Bone marrow (tissue), 2 donors: ENCODE measurements at places on chromosomes 1 and 21.
A peak's percentile ranks its signal among the peaks of the same experiment; 100 is the strongest.

DNA sequence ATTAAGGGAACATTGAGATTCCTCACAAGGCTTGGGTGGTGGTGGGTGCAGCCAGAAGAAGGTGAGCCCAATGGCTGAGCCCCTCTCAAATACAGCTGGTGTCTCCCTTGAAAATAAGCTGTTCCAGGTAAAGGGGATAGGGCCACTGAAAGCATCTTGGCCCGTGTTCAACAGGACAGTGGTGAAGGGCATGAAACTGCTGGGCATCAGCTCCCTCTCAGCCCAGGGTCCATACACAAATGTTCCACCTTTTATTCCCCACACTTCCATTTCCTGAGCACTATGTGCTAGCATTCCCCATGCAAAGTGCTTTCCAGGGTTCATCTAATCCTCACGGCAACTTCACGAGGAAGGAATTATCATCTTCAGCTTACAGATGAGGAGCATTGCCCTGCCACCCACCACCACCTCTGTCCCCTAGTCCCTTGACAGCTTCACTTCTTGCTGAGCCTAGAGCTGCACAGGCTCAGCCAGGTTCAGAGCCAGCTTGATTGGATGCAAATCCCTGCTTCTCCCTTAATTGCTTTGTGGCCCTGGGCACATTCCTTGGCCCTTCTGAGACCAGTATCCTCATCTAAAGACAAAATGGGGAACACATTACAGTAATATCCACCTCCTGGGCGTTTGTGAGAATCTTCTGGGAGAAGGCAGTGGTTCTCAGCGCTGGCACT, 9.6 kb downstream of the TAGLN2 start:
- no peak for DNase-seq

DNA sequence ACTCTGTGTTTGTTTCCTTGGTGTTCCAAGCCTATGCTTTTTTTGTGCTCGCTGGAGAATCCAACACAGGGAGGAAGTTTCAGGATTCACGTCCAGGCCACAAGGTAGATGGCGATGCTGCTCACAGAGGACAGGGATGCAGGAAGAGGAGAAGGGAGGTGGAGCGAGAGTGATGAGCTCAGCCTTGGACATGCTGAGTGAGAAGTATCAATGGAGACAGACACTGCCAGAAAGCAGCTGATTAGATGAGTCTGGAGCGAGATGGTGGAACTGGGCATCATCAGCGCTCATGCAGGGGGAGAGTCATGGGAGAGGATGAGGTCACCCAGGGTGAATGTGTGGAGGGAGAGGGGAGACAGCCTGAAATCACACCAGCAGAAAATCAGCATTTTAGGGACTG, 110.0 kb downstream of the GLUL start:
- DNase-seq, result no peak

DNA sequence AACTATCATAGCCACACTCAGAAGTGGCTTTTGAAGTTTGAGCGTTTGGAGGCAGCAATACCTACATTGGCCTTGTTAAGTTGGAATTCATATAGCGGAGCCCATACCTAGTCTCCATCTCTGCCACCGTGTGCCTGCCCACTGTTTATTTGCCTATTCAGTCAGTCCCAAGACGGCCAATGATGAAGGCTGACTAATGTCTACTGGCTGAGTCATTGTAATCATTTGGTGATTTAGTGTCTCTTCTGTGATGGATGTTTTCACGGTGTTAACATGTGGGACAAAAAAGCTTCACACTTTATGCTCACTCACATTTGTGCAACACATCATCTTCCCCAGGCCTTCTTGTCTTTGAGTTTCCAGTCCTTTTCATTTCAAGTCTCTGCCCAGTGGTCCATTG, 92.6 kb upstream of the PBX1 start:
- no peak for DNase-seq

- DNase-seq, result no peak
Measured at GRCh38 chr1:210291786-210292230, 36.9 kb upstream of the HHAT start.

- DNase-seq, result no peak
Measured at GRCh38 chr1:84581648-84582047, 7.4 kb upstream of the CTBS start.

GRCh38 chr1:204404629-204405028, 7.0 kb downstream of the PPP1R15B start:
- no peak for DNase-seq

- DNase-seq, result no peak
Measured at GRCh38 chr1:198878566-198878965, 239.7 kb downstream of the PTPRC start.

DNA sequence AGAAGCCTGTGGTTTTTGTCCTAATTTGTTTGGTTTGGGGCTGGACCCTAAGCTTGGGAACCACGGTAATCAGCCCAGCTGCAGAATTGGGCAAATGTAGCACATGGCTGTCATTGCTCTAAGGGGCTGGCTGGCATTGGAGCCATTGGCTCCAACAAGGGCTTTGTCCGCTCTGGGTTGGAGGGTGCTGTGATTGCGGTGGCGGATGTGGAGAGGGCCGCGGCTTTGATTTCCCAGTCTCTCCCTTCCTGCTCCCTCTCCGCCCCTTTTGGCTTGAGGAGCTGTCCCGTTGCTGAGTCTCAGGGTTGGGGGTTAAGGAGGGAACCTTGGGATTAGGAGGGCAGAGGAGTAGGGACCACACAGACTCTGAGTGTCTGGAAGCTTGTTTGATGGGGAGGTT, 91.7 kb upstream of the CD34 start:
- no peak for DNase-seq

GRCh38 chr1:6188466-6188865, 8.3 kb upstream of the CHD5 start:
- no peak for DNase-seq

DNA sequence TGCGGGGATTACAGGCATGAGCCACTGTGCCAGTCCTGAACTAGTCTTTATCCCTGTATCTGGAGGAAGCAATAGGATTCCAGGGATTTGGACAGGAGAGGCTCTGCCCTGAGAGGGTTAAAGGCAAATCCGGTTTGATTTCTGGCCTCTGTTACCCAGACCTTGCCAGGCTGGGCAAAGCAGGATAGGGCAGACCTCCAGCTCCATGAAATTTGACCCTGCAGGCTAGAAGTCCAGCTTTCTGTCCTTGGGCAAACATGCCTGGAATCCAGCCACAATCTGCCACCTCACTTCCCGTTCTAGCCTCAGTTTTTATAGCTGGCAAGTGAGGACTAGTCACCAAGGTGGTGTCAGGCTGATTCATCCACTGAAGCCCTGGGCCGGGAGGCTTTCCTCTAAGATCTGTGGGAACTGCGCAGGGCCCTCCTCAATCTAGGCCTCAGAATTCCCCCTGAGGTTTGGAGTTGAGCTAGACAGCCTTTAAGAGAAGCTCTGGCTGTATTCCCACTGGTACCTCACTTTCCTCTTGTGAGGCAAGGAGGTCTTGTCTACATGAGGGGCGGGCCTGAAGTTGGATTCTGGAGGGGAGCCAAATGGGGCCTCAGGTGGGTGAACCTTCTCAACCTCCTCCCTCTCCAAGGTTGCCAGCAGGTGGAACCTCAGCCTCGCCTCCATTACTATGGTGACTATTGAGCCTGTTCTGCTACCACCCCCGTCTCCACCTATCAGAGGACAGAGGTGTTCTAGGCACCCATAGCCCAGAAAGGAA, 7.0 kb upstream of the P3R3URF start:
- DNase-seq, result no peak

DNA sequence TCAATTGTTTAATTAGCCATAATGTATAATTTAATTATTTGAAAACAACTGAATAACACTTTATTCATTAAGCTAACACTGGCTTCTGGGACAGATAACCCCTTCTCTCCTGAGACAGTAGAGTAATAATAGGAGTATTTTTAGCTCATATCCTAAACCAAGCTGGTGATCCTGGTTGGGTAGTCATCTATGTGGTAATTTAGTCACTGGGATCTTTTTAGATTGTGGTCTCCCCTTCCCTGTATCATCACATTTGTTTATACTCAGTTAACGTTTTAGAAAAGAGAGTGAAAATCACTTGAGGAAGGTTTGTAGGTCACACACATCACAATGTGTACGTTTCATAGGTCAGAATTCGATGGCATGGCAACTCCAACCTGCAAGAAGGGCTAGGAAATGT, 1356.6 kb upstream of the ADGRL2 start:
- DNase-seq, result no peak

- no peak for DNase-seq
Measured at GRCh38 chr1:50526431-50526830, 103.2 kb upstream of the DMRTA2 start.

DNA sequence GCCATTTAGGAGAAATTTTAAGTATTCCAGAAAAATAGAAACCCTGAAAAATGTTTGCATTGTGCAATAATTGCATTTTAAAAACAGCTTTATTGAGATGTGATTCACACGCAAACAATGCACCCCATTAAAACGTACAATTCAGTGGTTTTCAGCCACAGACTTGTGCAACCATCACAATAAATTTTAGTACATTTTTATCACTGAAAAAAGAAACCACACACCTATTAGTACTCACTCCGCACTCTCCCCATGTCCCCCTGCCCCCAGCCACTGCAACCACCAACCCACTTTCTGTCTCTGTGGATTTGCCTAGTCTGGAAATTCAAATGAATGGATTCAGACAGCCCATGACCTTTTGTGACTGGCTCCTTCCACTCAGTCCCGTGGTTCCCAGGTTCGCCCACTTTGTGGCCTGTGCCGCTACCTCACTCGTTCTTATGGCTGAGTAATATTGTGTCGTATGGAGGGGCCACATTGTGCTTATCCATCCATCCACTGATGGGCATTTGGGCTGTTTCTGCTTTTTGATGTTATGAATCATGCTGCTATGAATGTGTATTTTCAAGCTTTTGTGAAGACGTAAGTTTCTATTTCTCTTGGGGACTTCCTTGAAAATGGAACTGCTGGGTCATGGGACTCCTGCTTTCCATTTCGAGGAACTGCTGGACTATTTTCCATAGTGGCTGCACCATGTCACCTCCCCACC, 147.7 kb upstream of the ARHGEF16 start:
- peak; percentile 34 for DNase-seq

GRCh38 chr1:85602571-85602970, 22.0 kb downstream of the CCN1 start:
- no peak for DNase-seq

- DNase-seq, result no peak
Measured at GRCh38 chr1:218330043-218330623, 15.0 kb upstream of the TGFB2 start.

DNA sequence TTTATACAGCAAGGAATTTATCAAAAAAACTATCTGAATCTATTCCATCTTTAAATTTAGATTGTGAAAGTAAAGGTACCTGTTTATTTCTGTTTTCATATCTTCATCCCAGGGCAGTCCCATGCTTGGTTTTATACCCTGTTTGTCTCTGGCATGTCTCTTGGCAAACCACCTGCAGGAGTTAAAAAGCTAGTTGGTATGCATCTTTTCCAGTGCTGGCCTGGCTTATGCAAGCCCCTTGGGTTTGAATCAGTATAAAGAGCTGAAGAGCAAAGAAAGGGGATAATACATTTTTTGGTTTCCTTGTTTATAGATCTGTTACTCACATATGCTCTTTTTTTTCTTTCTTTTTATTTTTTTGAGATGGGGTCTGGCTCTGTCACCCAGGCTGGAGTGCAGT, 37.8 kb downstream of the LRRC8C start:
- DNase-seq, result no peak

- no peak for DNase-seq
Measured at GRCh38 chr1:8862528-8862927, 16.0 kb downstream of the ENO1 start.

DNA sequence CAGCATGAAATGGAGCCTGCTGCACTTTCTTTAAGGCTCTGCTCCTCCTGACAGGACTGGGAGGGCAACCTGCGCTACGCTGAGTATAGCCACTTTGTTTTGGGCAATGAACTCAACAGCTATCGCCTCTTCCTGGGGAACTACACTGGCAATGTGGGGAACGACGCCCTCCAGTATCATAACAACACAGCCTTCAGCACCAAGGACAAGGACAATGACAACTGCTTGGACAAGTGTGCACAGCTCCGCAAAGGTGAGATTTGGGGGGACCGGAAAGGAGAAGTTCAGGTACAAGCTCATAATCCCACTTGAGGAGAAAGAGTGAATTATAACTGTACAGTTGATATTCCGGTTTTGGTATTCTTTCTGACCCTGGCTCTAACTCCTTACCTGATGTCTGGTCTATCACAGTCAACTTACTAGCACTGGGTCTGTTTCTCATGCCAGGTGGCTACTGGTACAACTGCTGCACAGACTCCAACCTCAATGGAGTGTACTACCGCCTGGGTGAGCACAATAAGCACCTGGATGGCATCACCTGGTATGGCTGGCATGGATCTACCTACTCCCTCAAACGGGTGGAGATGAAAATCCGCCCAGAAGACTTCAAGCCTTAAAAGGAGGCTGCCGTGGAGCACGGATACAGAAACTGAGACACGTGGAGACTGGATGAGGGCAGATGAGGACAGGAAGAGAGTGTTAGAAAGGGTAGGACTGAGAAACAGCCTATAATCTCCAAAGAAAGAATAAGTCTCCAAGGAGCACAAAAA, 5.4 kb downstream of the ANGPTL7 start:
- no peak for DNase-seq

GRCh38 chr1:212256369-212256768, 28.8 kb upstream of the PPP2R5A start:
- peak; percentile 90 for DNase-seq

DNA sequence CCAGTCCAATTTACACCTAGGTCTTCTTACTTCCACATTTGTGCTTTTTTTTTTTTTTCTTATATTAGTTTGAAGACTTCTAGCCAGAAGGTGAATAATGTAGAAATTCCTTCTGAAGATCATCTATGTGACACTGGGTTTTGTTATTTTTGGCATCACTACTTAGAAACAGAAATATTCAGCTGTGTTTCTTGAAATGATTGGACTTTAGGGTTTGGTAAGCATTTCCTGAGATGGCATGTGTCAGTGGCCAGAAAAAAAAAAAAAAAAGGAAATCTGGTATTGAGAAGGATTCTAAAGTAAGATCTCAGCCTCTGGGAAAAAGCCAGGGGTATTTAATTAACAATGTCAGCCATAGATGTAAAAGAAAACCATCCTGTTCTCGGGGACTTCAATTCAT, 43.4 kb upstream of the LRRC8C start:
- no peak for DNase-seq

GRCh38 chr1:204663644-204664383, 21.7 kb downstream of the LRRN2 start:
- no peak for DNase-seq

DNA sequence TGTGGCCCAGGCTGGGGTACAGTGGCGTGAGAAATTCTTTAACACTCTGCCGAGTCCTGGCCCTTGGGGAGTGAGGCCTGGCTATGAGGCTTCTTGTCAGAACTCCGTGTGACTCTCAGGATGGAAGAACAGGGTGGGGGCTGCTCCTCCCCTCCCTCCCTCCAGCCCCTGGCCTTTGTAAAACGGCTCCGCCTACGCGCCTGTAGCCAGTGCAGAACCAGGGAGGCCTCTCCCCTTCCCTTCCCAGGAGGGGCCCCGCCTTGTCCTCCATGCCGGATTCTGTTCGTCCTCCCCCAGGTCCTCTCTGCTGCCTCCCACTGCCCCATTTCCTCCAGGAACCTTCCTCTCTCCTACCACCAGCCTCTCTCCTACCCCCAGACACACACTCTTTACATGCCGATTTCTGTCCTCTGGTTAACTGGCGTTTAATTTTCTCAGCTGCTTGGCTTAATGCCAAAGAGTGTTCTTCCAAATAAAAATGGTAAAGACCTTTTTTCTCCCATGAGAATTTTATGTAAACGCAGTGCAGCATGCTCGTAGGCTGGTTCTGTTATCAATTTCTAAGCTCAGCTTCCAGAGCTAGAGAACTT, 21.0 kb downstream of the PDE9A start:
- DNase-seq, result peak; percentile 17

GRCh38 chr1:186882372-186883134, 53.8 kb downstream of the PLA2G4A start:
- DNase-seq, result no peak
